ENCODE measurements at places on chromosomes 7 and 10.
A peak's percentile ranks its signal among the peaks of the same experiment; 100 is the strongest.

DNA sequence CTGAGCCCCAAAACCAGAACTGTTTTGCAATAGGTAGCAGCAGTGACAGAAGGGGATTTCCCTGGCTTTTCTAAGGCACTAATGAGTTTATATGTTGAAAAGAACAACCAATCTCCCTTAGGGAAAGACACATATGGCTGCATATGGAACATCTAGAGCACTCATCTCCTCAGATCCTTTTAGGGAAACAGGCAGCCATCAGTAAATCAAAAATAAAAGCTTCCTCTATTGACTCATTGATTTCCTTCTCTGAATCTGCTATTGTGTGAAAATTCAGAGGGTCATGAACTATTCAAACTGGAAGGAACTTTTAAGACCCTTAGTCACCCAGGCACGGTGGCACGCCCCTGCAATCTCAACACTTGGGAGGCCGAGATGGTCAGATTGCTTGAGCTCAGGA lies 110.9 kb upstream of the NANOS1 start:
- DNase-seq = no peak

DNA sequence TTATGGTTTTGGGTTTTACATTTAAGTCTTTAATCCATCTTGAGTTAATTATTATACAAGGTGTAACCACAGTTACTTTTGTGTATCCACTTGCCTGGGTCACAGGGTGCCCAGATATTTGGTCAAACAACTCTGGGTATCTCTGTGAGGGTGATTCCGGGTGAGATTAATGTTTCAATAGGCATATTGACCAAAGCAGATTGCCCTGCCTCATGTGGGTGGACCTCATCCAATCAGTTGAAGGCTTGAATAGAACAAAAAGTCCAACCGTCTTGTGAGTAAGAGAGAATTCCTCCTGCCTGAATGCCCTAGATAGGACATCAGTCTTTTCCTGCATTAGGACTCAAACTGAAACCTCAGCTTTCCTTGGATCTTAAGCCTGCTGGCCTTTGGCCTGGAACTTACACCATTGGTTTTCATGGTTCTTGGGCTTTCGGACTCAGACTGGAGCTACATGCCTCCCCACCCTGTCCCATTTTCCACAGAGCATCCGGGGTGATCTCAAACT lies 68.9 kb upstream of the ST8SIA6 start:
- no peak for DNase-seq

GRCh38 chr7:130383187-130383980 lies 3.1 kb downstream of the CPA1 start:
- DNase-seq = no peak

GRCh38 chr7:111750878-111751277 lies 188.6 kb upstream of the IMMP2L start:
- DNase-seq = no peak

- DNase-seq = peak; percentile 61
Observed at GRCh38 chr10:132443605-132443982, 46.6 kb downstream of the PWWP2B start.

- no peak for DNase-seq
Observed at GRCh38 chr7:92973293-92973731, 136.9 kb upstream of the CDK6 start.

DNA sequence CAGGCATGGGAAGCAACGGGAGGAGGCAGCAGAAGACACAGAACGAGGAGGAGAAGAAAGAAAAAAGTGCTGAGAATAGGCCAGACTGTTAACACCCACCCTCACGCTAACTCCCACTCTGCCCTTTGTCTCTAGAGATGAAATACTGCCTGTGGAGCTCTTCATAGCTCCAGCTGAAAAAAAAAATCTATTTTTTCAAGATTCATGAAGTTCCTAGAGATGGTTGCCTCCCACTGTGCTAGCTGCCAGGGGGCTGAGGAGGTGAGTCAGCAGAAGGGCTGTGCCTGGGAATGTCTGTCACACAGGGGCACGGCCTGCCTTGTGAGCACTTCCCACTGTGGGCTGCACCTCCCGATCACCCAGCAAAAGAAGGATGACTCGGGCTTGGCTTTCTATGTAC lies 144.5 kb downstream of the RNF216 start:
- no peak for DNase-seq

DNA sequence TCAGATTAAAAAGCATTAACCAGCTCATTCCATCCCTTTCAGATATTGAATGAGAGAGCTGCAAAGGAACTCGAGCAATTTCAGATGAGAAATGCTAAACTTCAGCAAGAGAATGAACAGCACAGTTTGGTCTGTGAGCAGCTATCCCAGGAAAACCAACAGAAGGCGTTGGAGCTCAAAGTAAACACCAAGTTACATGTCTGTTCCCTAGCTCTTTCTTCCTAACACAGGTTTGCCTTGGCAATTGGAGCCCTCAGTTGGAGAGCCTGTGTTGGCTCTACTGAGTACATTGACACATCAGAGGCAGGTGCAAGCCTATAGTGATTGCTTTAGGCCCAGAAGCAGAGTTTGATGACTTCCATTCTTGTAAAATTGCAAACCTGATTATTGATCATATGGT lies 14.7 kb downstream of the CFAP58 start:
- DNase-seq = no peak

GRCh38 chr10:59908808-59909143 lies 2.4 kb upstream of the CCDC6 start:
- no peak for DNase-seq

- DNase-seq = no peak
Observed at GRCh38 chr7:97317575-97317974, 200.1 kb downstream of the SDHAF3 start.

DNA sequence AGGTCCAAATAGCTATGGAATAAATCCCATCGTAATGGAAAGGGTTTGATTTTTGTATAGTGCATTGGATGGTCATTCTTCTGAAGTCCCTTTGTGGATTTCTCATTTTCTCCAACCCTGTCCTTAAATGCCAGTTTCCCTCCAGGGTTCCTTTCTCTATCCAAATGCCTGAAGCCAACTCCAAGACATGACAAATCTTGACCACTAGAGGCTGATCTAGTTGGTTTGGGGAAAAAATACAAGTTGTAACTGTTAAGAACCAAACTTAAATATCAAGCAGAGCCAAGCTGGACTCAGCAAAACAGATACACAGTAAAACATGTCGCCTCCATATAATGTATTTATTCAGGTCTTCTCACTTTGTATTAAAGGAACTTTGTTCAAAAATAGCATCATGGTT lies 28.7 kb downstream of the FRMD4A start:
- DNase-seq = no peak

DNA sequence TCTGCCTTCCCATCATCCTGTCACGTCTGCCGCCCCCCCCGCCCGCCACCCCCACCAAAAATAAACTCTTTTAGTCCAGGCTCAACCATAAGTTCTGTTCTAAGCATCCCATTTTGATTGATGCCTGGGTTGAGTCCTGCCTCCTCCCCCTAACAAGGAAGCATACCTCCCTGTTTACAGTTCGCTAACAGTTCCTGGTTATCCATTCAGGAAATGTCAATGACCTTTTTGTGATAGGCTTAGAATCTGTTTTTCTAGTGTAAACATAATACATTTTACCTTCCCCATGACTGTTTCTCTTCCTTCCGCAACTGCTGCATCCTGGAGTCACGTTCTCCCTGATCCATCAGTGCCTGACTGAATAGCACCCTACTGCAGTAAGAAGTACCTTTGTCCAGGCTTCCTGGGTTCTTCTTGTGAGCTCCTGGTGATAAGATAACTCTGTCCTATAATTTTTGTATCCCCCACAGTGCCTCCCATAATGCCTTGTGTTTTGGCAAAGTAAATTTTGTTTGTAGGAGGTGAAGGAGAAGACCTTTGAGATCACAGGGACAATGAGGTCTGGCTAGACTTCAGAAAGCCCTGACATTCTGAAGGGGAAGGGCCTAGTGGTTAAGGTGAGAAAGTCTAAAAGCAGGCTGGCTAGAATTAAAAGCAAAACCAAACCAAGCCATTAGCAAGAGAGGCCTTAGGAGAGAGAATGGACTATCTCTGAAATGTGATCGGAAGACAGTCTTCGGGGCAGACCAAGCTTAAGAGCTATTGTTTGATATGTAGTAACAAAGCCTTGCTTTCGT lies 7.3 kb downstream of the AGFG2 start:
- DNase-seq = no peak

GRCh38 chr7:158979023-158979529 lies 122.7 kb downstream of the DYNC2I1 start:
- DNase-seq = no peak

DNA sequence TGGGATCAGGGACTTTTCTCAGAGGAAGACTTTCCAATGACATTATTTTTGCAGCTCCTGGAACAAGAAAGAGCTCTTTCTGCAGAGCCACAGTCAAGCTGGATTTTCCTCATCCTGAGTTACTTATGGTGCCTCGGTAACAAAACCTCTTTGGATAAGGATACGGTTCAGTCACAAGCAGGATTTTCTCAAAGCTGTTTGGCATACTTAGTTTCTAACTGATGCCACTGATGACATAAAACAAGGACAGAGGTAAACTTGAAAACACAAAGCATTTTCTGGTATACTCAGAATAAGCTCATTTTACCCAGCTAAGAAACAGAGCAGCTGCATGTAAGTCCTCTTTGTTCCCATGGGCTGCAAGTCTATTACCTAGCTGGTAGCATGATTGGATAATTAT lies 340.9 kb upstream of the MEOX2 start:
- DNase-seq = no peak

DNA sequence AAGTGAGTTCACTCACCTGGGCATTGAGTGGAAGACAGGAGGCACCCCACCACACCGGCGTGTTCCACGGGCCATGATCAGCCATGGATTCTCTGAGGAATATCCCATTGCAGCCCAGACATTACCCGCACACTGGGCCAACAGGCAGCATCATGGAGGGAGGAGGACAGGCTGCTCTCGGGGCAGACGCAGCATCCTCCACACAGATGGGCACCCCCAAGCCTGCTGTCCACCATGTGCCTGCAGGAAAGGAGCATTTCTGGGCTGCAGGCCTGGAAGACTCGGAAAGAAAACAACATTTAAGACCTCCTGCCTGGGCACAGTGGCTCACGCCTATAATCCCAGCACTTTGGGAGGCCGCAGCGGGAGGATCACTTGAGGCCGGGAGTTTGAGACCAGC lies 71.0 kb upstream of the SH2B2 start:
- no peak for DNase-seq

GRCh38 chr10:72852508-72852907 lies 41.0 kb upstream of the OIT3 start:
- no peak for DNase-seq

DNA sequence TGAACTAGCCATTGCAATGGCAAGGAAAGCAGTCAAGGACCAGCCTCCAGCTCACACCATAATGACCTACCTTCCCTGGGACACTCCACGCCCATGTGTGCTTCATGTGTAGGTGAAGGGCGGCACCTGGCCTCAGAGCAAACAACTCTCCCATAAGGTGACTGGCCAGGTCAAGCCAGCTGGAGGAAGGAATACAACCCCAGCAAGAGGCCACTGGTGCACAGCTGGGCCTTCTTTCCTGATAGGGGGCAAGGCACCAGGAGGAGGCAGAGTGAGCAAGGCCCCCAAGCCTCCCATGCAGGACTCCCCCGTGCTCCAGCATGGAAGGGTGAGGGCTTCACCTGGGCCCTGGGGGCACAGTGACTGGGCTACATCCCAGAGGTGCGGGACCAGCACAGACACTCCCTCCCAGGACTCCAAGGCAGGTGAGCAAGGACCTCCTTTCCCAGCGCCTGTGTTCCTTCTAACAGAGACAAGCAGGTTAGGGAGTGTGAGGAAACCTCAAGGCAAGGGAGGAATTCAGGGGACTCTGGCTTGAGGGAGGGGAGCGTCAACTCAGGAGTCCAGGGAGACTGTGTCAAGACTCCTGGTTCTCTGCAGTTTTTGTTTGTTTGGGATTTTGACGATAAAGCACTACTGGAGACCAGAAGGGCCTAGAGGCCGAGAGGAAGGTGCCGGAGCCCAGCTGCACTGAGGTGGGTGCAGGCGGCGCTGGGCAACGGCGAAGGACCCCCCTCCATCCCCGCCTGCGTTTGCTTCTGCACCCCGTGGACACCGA lies 1.7 kb downstream of the PTPRN2 start:
- no peak for DNase-seq

- DNase-seq = no peak
Observed at GRCh38 chr10:49661140-49661856, 18.2 kb upstream of the C10orf53 start.

DNA sequence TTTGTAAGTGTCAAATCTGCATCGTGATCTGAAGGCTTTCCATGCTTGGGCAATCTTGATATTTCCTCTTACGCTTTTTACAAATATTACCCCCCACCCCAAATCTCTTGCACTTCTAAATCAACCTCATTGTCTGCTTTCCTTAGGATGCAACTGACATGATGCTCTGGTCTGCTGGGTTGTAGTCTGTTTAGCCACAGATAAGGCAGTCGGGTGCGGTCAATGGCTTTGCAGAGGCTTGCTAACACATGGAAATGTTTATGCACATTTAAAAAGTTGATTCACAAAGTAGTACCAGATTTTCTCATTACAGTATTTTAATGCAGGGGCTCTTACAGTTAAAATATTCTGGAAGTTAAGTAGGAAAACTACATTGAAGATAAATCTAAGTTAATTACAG lies 172.5 kb downstream of the BAMBI start:
- DNase-seq = no peak

DNA sequence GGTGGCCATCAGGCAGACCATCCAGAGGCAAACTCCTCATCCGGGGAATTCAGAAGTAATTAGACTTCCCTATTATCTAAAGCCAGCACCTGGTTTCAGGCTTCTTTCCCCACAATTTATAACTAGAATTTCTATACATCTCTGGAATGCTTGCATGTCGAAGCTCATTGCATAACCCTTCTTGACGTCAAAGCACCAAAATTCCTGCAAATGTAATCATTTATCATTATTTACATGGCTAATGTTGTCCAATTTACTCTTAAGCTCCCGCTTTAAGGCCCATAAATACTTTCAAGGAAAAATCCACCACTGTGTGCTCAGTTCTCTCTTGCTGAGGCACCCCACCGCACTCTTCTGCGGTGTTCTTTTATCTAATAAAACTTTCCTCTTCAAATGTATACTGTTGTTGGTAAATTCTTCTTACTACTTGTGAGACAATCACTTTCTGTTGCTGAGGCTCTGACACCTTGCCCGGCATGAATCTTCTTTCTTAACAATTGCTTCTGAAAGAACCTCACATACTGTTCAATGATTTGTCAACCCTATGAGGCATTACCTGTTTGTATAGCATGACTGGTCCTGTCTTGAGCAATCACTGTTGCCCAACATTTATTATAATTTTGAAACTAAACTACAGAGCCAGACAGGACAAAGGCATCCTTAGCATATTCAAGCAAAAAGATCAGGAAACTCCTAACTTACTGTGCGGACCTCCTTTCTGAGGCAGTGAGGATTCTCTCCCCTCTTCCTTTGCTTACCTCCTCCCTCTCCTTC lies 17.4 kb upstream of the GPR141 start:
- DNase-seq = no peak

GRCh38 chr7:73539709-73540108 lies 17.6 kb upstream of the BAZ1B start:
- DNase-seq = no peak

- no peak for DNase-seq
Observed at GRCh38 chr10:61355211-61355610, 98.0 kb downstream of the TMEM26 start.

GRCh38 chr7:64654796-64655548 lies 11.0 kb upstream of the ZNF107 start:
- DNase-seq = no peak
